GM12864 (cell line): ENCODE measurements at places on chromosomes 12 and 14.

DNA sequence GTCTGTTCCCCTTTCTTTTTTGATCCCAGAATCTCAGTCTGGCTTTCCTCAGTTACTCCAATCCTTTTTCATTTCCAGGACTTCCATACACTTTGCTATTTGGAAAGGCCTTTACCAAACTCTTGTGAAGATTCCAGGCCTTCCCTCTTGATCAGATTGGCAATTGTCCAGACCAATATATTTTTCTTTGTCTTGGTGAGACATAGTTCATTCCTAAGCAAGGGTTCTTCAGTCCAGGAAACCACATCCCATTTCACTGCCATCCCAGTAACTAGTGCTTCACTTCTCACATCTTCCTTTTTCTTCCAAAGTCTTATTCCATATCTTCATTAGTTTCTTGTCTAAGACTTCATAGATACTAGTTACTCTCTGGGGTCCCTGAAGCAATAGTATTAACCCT is 2.1 kb upstream of the PTPRQ start:
- DNase-seq, result no peak

GRCh38 chr14:93009471-93010129 is 86.7 kb downstream of the CHGA start:
- no peak for DNase-seq

DNA sequence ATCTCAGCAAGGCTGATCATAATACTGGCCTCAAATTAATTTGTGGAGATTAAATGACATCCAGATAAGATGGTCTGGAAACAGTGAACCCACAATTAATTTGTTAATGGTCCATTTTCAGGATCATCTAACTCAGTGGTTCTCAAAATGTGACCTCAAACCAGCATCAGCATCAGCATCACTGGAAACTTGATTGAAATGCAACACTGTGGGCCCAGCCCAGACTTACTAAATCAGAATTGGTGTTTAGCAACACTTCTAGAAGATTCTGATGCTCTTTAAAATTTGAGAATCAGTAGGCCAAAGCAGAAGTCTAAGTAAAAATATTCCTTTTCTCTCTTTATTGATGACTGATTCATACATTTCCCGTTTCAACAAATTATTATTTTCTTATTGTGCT is 10.7 kb upstream of the KRT82 start:
- no peak for DNase-seq

- DNase-seq, result no peak
Measured at GRCh38 chr14:77309131-77309530, 11.6 kb downstream of the POMT2 start.

- DNase-seq, result no peak
Measured at GRCh38 chr14:94473666-94474410, 2.2 kb downstream of the SERPINA9 start.

- no peak for DNase-seq
Measured at GRCh38 chr12:29238822-29239291, 89.8 kb downstream of the FAR2 start.

DNA sequence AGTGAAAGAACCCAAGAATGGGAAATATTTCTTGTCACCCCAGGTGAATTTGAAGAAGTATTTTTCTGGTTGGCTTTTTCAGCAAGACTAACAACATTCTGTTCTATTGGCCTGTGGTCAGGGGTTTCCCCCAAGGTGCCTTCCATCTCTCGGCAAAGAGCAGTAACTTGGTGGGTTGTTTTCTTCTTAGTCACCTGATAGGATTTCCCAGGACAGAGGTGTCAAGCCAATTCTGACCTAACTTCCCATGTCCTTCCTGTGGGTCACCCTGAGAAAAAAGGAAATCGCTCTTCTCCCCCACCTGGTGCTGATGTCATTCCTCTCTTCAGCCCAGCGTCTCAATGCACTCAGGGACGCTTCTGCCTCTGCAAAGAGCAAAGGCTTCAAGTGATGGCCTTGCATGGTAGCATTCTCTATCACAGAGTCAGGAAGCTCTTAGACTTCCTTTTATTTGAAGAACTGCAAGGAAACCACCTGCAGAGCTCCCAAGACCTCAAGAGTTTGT is 16.1 kb upstream of the IFNG start:
- peak; percentile 43 for DNase-seq

DNA sequence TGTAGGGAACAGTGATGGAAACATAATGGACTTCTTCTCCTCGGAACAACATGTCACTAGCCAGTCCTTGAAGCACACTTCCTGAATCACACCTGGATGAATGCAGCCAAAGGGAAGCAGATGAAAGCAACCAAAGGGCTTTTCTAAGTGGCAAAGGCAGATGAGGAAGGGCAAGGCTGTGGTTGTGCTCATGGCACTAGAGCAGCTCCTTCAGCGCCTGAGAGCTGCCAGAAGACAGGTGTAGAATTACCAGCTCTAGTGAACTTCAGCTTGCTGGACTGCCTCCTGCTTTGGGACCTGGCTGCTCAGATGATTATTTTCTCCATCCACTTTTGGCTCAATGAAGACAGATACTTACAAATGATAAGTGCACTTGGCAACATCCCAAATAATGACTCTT is 1372.1 kb upstream of the SEL1L start:
- DNase-seq, result no peak

DNA sequence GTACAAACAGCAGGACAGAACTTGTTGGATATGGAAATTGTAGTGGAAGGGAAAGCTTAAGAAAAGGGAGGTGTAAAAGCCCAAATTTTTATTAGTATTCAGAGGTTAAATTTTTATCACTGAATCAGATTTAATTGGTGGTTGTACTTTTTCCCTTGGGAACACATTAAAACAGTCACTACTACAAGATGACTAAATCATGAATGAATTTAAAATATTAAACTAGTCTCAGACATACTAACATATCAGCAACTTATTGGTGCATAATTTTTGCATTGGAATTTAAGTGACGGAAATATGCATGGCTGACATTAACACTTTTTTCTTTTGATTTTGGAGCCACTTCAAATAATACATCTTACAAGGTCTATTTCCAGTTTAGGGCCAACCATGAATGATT is 27.6 kb downstream of the SAMD4A start:
- DNase-seq, result no peak

GRCh38 chr12:54413284-54414190 is 5.5 kb downstream of the ITGA5 start:
- DNase-seq, result no peak

GRCh38 chr12:100127766-100128511 is 14.7 kb downstream of the BLTP3B start:
- DNase-seq, result no peak

DNA sequence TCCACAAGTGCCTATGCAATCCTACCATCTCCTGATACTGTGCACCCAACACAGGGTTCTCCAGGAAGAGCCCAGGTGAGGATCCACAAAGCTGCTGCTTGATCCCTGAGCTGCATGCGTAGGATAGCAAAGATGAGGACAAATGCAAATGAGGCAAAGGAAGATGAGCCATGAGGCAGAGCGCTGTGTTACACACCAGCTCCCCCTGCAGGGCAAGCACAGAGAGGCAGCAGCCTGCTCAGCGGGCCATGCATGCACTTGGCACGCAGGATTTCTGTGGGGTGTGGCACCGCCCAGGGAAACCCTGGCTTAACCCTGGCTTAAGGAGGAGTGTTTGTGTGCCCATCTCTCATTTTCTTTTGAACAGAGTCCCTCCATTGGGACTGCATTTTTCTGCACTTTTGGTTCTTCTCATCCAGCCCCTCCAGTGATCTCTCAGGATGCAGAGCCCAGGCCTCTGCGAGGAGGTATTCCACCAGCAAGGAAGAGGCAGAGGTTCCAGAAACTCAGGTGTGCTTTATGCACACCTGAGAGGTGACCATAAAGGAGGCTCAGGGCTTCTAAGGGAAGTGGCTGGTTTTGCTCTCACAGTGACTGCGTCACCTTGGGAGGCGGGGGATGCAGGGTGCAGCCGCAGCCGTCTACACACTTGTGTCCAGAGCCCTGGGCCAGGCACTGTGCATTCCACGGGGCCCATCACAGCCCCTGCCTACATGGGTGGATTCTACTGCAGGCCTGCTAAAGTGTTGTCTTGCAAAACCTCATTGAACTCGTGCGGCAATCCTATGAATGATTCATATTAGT is 973.3 kb upstream of the TMEM132C start:
- DNase-seq, result no peak

DNA sequence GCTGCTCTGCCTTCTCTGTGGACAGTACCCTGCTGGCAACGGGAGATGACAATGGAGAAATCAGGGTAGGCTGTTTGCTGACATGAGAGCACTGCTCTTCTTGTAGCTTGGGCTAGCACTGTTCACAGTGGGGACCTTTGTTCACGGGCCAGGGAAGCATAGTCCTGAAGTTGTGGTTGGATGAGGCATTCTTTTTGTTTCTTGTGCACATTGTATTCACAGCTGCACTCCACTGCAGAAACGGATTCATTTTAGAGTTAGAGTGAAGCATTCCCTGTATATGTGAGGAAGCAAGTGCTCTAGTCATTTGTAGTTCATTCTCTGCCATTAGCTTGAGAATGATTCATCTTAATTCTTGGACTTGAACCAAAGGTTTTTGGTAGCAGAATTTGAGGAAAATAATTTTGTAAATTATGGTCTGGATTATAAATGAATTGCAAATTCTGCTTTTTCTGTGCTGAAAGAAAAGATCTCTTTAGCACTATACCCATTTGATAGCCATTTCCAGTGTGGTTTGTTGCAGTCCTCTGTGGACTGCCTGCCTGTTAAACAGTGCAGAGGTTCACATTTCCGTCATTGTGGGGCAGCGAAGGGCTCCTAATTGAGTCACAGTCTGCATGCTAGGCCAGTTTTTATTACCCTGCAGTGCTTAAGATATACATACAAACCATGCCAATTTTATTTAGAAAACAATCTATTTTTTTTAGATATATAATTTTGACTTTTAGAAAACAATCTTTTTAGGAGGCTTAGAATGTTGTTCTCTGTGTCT is 80.6 kb downstream of the APAF1 start:
- no peak for DNase-seq

GRCh38 chr12:103801709-103802585 is 39.1 kb downstream of the NT5DC3 start:
- no peak for DNase-seq

- no peak for DNase-seq
Measured at GRCh38 chr12:22321018-22321605, 13.4 kb downstream of the ST8SIA1 start.

- DNase-seq, result no peak
Measured at GRCh38 chr14:51603495-51603894, 48.2 kb upstream of the FRMD6 start.

DNA sequence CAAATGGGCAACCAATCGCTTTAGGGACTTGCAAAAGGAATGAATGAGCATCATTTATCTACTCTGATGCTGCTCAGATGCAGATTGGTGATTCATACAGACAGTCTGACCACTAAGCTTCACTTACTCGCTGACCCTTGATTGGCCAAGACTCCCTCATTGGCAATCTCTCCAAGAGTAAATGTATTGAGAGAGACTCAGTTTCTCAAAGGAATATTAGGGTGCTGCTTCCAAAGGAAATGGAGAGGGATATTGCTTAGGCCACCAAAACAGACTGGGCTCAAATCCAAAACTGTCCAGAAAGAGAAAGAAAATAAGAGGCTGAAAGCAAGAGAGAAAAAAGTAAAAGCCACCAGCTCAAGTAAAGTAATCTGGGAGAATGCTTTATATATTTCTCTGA is 785.2 kb downstream of the GALC start:
- DNase-seq, result no peak

GRCh38 chr12:65759735-65760134 is 64.5 kb upstream of the HMGA2 start:
- no peak for DNase-seq

DNA sequence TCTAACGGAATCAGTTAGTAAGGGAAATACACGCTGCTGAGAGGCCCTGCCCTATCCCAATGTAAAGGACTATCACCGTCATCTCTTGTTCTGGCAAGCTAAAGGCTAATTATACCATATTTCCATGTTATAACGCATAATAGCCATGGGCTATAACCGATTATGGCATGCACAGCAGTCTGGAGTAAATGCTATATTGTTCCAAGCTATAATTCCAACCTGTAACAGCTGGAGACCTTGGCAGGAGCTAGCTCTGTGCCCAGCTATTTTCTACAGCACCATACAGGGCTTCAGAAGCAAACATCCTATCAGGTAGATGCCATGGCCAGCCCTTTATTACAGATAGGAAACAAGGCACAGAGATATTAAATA is 26.3 kb downstream of the SYNE3 start:
- DNase-seq, result no peak

GRCh38 chr12:30905463-30906009 is 21.0 kb upstream of the TSPAN11 start:
- DNase-seq, result peak; percentile 3

- DNase-seq, result no peak
Measured at GRCh38 chr12:131463174-131463573, 247.7 kb upstream of the SFSWAP start.

- DNase-seq, result no peak
Measured at GRCh38 chr14:25092258-25092740, 42.4 kb upstream of the STXBP6 start.

GRCh38 chr14:45270031-45270430 is 17.0 kb upstream of the MIS18BP1 start:
- DNase-seq, result no peak

GRCh38 chr12:57553343-57554202 is 3.7 kb downstream of the KIF5A start:
- no peak for DNase-seq

GRCh38 chr14:65770681-65771080 is 358.2 kb downstream of the FUT8 start:
- no peak for DNase-seq

- no peak for DNase-seq
Measured at GRCh38 chr12:93784339-93785086, 107.3 kb downstream of the CRADD start.

DNA sequence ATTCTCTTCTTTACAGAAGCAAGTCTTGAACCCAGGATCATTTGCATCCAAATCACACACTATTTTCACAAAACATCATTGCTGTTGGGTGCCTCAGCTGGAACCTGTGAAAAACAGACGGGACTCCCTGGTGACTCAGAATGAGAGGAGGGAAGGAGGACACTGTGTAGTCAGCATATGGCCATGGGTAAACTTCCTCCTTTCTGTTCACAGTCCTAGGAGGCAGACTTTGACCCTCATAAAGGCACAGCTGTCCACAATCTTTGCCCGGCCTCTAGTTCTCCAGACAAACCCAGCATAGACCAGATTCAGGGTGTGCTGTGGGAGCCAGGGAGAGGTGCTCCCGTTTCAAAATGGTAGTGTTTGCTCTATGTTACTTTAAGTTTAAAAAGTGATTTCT is 62.0 kb downstream of the DYRK2 start:
- DNase-seq, result peak; percentile 54

DNA sequence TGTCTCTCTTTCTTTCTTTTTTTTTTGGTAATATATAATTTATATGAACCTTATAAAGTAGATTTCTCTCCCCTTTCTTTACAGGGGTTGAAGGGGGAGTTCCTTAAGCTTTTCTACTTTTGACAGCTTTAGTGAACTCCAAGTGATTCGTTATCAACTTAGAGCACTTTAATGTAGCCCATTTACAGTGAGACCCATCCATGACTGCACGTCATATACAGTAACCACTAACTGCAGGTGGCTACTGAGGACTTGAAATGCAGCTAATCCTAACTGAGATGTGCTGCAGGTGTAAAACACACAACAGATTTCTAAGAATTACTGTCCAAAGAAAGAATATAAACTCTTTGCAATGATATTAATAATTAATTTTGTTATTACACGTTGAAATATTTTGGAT is 582 bp downstream of the LRRIQ1 start:
- DNase-seq, result no peak
